ENCODE measurements at places on chromosomes 6 and 20.

DNA sequence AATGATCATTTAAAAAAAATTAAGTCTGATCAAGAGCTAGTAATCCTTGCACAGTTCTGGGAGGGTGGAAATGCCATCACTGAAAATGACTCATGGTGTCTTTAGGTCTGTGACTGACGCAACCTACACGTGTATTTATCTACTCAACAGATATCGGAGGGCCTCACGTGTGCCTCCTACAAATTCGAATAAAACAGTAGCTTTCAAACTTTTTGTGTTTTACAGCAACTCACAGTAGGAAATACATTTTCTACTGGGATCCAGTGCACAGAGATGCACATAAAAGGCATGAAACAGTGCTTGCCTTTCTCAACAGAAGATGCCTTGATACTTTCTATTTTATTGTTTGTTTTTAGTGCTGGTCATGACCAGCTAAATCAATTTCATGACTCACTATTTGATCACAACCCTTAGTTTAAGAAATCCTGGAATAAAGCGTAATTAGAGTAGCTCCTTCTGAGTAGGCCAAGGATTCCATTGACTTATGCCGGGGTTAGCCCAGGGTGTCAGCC lies 210.0 kb upstream of the SNX9 start:
- DNase-seq: no peak

DNA sequence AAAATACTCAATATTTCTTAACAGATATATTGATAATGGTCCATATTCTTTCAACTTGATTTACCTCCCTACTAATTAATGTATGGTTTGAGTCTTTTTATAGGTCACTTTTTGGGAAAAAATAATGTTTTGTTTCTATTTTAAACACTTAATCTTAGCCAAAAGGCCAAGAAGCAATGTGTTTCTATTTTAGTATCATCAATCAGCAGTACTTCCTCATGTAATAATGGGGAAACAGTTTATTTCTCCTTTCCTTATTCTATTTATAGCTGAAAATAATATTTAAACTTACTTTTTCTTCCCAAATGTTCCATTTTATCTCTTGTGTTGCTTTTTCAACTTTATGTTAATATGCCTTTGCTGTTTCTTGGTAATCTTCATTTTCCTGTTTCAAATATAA lies 295.1 kb downstream of the ALDH8A1 start:
- DNase-seq: no peak

DNA sequence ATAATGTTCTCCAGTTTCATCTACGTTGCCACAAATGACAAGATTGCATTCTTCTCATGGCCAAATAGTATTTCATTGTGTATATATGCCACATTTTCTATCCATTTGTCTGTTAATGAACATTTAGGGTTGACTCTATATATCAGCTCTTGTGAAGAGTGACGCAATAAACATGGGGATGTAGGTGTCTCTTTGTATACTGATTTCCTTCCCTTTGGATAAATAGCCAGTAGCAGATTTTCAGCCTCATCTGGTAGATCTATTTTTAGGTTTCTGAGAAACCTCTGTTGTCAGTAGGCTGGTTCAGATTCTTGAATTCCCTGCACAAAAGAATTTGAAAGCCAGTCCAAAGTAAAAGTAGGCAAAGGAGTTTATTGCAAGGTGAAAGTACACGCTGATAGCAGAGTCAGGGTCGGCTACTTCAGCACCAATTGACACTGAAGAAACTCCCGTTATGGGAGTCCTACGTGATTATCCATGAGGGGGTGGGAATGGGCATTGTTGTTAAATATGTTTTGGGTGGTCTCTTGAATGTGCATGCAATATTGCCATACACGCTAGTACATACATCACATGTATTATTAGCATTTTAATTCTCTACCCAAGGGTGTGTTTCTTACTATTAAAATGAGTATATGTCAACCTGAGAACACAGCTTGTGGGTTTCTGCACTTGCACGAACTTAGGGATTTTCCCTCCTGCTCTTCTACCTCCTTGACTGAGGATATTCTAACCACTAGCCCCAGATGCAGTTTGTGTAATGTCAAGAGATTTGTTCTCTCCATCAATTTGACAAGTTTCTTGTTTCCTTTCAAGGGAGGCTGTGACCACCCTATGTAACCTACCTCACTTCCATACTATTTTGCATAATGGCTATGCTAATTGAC lies 14.4 kb upstream of the SLC17A2 start:
- DNase-seq: no peak

GRCh38 chr20:49700411-49701185 lies 13.1 kb downstream of the B4GALT5 start:
- peak; percentile 18 for DNase-seq

GRCh38 chr20:59752101-59752586 lies 147.8 kb downstream of the PHACTR3 start:
- DNase-seq: peak; percentile 11

GRCh38 chr6:125550892-125551291 lies 198.5 kb upstream of the HEY2 start:
- no peak for DNase-seq

DNA sequence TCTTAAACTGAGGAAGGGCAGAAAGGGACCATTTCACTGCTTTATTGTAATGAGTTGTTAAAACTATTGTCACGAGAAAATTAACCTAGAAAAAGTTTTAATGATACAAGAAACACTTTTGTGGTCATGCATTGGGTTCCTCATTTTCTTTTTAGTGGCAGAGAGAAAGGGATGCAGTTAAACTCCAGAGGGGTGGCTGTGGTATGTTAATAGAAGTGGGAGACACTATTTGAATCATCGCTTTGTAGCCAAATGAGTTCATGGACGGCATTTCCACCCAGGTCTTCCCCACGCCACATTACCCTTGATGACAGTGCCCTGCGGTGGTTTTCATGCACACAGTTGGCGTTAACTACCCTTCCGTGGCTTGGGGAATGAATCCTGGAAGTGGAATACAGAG lies 235.6 kb downstream of the PLCB1 start:
- DNase-seq: no peak

GRCh38 chr6:154238831-154239230 lies 117.8 kb downstream of the IPCEF1 start:
- no peak for DNase-seq

DNA sequence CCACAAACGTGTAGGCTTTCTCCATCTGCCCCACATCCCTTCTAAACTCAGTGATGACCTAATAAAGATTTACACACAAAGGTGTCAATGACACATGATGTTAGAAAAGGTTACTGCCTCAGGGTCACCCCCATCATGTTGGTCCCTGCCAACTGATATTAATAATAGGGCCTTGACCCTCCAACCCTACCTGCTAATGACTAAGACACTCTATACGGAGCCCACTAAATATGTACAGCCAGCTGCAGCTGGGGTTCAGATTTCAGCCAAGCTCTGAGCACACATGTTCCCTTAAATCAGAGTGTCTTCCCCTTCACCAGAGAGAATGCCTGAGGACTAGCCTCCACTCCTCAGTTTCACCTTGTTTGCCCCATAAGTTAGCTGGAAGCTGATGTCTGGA lies 67.4 kb upstream of the SNRPB2 start:
- DNase-seq: no peak

- no peak for DNase-seq
Observed at GRCh38 chr6:20933057-20933788, 399.0 kb downstream of the CDKAL1 start.

- no peak for DNase-seq
Observed at GRCh38 chr6:170026751-170027646, 263.9 kb downstream of the DLL1 start.

GRCh38 chr6:133741375-133741861 lies 147.5 kb upstream of the TCF21 start:
- no peak for DNase-seq

DNA sequence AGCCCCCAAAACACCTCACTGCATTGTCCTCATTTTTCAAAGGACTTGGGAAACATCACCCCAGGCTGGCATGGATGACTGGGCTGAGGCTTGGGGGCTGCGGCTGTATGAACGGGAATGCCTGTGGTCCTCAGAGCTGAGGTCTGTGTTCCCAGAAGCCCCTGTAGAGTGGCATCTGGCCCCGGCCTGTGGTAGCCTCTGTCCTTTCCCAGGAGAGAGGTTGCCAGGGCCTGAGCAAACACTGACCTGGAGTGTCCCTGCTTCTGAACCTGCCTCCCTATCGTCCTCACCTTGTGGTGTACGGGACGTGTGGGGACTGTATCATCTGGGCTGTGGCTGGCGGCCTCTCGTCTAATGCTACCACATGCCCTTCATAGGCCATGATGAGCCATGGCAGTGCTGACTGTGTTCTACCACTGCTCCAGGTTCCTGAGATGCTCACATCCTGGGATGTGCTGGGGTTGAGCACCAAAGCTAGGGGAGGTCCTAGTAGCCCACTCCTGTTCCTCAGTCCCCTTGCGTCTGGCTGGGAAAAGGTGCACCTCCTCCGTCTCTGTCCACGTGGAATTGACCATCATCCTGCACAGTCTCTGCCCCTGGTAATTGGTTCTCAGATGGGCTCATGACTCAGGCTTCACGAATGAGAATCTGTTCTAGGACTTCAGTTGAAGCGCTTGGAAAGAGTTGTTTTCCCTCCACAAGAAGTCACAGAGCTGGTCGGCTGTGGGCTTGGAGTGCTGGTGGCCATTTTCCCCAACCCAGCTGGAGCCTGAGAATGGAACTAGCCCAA lies 27.6 kb downstream of the PHACTR3 start:
- DNase-seq: no peak

- DNase-seq: no peak
Observed at GRCh38 chr6:28206928-28207509, 18.1 kb upstream of the ZSCAN9 start.

GRCh38 chr6:118985123-118985830 lies 50.3 kb upstream of the MCM9 start:
- no peak for DNase-seq

DNA sequence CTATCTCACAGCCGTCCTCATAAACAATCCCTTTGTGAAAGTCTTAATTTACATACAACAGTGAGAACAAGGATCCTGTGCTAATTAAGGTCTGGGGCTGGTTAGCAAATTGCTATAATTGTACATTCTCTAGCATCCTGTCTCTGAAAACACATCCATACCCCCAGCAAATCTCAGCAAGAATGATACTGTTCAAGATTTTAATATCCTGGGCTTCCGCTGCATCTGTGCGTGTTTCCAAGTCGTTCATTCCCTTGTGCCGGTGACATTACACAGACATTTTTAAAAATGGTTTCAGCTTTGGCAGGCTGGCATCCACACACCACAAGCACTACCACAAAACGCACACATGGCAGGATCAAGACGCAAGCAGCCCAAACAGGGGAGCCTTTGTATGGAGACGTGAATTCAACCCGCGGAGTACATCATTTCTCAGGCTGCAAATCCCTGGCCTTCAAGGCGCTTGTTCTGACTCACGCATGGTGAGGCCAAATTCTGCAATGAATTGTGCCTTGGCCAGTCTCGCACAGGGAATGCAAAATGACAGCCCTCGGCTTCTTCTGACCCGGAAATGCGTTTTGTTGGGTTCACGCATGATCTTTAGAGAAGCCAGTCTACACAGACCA lies 20.3 kb downstream of the ZMYND8 start:
- no peak for DNase-seq

- no peak for DNase-seq
Observed at GRCh38 chr6:39199231-39199940, 29.9 kb downstream of the KCNK5 start.

DNA sequence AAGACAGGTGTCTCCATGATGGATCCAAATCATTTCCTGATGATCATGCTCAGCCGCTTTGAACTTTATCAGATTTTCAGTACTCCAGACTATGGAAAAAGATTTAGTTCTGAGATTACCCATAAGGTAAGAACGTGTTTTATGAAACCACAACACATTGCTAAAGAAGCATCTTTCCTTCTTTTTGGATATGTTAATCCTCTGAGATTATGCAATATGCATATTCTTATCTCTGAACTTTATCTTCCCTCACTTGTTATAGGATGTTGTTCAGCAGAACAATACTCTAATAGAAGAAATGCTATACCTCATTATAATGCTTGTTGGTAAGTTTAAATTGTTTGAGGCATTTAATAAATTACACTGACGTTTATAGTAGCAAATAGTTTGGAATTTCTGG lies 78.2 kb downstream of the PRPH2 start:
- no peak for DNase-seq

- no peak for DNase-seq
Observed at GRCh38 chr6:132392792-132393191, 8.5 kb downstream of the MOXD1 start.

GRCh38 chr20:10625641-10626040 lies 48.2 kb downstream of the JAG1 start:
- DNase-seq: no peak

GRCh38 chr20:59219211-59219610 lies 55.6 kb downstream of the ZNF831 start:
- DNase-seq: no peak

- DNase-seq: no peak
Observed at GRCh38 chr6:10725716-10726115, 2.8 kb downstream of the TMEM14C start.

DNA sequence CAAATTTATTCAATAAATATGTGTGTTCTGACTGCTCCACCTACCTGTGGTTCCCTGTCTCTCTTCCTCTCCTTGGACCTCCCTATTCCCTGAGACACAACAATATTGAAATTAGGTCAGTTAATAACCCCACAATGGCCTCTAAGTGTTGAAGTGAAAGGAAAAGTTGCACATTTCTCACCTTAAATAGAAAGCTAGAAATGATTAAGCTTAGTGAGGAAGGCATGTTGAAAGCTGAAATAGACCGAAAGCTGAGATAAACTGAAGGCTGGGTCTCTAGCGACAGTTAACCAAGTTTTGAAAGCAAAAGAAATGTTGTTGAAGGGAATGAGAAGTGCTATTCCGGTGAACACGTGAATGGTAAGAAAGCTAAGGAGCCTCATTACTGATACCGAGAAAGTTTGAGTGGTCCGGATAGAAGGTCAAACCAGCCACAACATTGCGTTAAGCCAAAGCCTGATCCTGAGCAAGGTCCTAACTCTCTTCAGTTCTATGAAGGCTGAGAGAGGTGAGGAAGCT lies 34.1 kb downstream of the UST start:
- peak; percentile 19 for DNase-seq

GRCh38 chr6:68649669-68650068 lies 14.6 kb downstream of the ADGRB3 start:
- no peak for DNase-seq

DNA sequence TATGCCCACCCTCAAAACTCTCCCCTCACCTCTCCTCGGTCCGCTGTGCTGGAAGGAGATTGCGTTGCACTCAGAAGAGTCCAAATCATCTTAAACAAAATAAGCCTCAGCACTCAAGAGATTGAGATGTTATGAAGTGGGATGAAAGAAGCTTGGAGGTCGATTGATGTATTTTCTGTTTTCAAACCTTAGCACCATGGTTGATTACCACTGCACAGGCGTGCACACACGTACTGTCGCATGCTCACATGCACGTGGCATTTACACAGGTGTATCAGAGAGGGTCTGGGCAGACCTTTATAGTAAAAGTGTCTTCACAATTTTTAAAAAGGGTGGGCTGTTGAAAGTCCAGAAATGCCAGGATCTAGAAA lies 612 bp upstream of the AGPAT4 start:
- no peak for DNase-seq

- DNase-seq: no peak
Observed at GRCh38 chr6:105804000-105804399, 282.1 kb upstream of the PRDM1 start.
